GM13976 (cell line): ENCODE measurements at places on chromosomes 6 and 20.

- no peak for DNase-seq
Observed at GRCh38 chr6:85942844-85943243, 300.2 kb upstream of the SYNCRIP start.

DNA sequence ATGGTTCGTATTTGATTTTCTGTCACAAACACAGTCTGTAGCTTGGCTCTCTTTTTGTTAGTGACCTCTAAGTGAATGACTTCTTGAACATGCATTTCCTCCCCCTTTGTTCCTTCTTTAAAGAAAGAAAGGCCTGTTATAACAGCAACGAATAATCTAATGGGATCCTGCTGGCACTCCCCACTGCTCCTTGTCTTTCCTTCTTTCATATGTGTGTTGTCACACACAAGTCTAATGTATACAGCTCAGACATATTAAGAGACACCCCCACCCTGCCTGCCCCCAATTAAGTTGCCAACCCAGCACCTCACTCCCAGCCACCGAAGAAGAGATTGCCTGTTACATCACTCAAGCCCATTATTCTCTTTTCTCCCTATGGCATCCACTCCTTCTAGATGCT lies 4.9 kb upstream of the SAMD5 start:
- no peak for DNase-seq

GRCh38 chr20:57090590-57091560 lies 175.6 kb downstream of the BMP7 start:
- DNase-seq = no peak

DNA sequence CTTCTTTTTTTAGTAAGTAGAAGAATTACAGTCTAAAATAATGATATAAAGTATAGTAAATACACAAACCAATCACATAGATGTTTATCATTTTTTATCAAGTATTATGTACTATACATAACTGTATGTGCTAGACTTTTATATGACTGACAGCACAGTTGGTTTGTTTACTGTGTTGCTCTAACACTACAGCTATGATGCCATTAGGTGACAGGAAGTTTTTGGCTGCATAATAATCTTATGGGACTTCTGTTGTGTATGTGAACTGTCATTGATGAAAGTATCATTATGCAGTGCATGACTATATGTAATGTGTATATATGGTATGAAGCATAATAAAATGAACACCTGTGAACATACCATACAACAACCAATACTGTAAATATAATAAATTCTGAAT lies 104.0 kb downstream of the ZFAND3 start:
- DNase-seq = no peak

DNA sequence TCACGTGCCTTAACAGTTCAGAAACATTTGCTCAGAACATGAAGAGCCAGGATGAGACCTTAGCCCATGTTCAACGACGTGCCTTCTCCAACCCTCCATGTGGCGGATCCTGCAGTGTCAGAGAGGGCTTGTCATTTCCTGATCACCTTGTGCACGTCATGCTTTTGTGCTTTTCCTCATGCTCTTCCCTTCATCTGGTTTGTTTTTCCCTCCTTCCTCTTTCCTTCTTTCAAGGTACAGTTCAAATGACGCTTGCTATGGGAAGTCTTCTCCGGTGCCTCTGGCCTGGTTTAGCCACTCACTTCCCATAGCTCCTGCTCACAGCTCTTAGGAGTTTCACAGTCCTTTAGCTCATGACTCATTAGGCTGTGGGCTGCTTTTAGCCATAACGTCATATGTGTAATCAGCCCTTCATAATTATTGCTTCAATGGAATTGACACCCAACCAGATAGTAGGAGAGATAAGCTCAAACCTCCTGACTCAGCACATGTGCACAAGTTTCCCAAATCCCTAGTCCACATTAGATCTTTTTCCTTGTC lies 102.7 kb upstream of the CNKSR3 start:
- no peak for DNase-seq

GRCh38 chr20:48098099-48098498 lies 312.8 kb upstream of the SULF2 start:
- no peak for DNase-seq

DNA sequence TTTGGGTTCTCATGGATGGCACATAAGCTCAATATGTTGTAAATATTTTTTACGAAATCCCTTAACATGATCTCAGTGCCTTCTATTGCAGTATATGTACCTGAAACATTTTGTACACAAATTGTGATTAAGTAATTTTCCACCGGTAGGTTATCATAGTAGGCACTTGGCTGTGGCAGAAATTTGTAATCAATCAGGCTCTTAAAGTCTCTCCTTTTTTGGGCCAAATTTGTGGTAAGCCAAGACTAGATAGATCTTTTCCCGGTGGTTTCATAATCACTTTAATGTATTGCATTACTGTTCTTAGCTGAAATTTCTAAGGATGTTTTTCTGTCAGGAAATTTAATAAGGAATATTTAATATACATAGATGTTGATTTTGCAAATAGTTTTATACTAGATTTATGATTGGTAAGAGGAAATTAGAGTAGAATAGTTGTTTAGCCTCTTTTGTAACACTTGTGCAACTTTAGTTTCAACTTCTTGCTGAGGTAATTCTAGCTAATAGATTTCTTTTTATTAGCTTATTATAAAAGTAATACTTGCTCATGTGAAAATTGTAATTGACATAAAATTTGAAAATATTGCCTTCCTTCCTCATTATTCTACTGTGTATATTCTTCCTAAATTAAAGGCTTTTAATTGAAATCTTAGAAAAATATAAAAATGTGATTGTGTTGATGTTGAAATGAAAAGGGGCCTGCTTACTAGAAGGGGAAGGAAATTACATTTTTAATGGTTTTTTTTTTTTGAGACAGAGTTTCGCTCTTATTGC lies 3.2 kb downstream of the PCMT1 start:
- DNase-seq = no peak

DNA sequence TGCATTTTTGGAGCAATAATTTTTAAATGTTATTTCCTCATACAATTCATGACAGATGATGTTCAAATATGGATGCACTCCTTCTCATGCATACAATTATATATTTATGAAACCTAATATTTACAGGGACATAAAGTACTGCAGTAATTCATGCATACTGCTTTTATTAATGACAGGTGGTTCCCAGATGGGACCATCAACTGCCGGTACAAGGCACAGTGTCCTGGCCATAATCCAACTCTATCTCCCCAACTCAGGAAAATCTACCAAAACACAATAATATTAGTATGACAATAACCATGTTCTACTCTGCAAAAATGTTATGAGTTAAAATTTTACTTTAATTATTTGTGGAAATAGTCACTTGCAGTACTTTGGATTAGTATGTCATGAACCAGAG lies 77.8 kb downstream of the VIP start:
- no peak for DNase-seq

DNA sequence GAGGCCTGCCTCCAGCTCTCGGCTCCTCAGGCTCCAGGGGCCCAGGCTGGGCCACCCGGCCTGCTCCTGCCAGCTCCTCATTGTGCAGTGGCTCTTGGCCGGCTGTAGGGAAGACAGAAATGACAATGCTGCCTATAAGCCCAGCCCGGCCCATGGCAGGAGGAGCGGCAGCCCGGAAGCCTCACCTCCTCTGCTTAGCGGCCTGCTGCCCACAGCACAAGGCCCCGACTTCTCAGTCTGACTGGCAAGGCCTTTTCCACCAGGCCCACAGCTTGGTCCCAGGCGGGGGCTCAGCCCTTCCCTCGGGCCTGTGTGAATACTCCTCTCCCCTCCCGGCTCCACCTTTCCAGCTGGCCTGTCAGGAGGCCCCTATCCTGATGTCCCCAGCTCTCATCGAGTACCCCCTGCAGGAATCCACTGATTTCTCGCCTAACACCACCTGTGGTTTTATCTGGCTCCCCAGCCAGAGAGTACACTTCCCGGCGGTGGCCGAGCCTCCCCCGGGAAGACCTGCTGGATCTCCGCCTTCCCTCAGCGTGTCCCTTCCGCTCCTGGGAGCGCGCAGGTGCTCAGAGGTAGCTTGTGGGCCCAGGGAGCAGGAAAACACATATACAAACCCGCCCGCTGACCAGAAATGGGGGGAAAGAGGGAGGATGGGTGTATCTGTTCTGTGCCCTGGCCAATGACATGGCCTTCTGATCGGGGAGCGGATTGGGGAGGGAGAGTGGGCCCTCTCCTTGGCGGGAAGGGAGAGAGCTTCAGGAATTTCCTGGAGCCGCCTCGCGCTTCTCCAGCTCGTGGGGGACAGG lies 963 bp downstream of the DDRGK1 start:
- peak; percentile 70 for DNase-seq

- DNase-seq = no peak
Observed at GRCh38 chr20:32003325-32003724, 6.9 kb upstream of the CCM2L start.

DNA sequence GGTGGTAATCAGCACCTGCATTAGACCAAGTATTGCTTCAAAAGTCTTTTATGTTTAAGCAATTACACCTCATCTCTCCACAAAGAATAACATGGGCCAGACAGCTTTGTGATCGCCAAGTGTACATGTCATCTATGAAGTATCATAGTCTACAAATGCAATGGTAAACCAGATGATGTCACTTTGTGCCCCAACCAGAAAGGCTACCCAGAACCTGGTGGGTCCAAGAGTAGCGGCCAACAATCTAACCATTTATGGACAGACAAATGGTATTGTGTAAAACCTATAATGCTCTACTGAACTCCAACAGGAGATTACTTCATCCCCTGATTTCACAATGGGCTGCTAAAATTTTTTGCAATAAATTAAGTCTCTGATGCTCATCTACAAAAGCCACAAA lies 295.9 kb downstream of the GMDS start:
- no peak for DNase-seq

DNA sequence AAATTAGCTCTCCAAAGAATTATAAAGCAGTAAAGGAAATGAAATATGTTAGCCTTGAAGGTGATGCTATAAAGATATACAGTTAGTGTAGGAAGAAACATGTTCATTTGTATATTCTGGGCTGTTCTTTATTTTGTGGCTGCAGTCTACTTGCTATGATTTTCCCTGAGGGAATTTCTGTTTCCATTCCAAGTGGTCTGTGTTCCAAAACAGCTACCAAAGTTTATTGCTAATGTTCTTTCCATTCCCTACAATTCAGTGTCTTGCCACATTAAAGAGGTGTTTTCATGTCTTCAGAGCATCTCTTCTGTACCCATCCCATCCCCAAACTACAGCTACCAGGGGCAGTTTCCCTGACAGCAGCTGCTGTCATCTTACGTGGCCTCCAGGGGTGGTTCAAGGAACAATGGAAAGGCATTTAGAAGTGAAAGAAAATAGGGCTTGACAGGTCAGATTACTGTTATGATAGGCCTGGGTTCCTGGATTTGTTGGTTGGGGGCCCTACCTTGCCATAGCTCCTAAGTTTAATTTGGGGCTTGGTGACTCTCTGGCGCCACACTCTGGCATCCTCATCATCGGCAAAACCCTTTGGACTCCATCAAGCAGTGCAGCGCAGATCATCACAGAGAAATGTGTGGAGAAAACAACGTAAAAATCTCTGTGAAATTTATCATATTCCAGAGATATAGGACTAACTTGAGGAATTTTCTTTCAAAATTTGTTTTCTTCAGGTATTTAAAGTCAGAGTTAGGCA lies 33.8 kb upstream of the AIG1 start:
- DNase-seq = no peak

DNA sequence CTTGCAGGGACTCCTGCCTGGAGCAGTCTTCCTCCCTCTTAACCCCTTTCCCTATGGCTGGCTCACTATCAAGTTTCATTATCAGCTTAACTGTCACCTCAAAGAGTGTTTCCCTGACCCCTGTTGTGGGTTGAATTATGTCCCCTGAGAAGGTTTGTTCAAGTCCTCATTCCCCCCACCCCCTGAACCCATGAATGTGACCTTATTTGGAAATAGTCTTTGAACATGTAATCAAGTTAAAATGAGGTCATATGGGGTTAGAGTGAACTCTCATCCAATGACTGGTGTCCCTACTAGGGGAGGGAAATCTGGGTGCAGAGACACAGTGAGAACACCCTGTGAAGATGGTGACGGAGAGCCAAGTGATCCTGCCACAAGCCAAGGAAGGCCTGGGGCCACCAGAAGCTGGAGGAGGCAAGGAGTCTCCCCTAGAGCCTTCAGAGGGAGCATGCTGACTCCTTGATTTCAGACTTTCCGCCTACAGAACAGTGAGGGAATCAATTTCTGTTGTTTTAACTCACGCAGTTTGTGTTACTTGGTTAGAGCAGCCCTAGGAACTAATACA lies 165.2 kb upstream of the TOP1 start:
- no peak for DNase-seq

- DNase-seq = no peak
Observed at GRCh38 chr20:54161008-54161820, 12.6 kb downstream of the CYP24A1 start.

DNA sequence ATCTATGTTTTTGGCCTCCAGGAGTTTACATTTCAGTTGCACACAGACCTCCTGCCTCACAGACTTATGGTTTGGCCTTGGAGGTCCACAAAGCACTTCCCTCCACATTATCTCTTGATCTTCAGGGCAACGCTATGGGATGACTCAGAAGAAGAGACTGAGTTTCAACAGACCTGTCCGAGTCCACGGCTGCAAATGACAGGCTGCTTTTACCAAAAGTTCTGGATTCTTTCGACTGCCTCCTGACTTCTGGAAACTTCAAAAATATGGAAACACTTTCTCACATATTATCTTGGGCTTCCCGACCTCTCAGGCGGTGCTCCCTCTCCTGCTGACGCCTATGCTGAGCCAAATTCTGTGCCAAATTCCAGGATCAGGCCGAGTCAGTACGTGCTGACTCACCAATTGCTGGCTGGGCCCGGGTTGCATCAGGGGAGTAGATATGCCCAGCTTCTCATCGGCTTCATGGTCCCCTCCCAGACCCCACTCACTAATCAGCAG lies 190.2 kb downstream of the BMP7 start:
- no peak for DNase-seq

- DNase-seq = no peak
Observed at GRCh38 chr20:23178806-23179205, 92.7 kb upstream of the CD93 start.

DNA sequence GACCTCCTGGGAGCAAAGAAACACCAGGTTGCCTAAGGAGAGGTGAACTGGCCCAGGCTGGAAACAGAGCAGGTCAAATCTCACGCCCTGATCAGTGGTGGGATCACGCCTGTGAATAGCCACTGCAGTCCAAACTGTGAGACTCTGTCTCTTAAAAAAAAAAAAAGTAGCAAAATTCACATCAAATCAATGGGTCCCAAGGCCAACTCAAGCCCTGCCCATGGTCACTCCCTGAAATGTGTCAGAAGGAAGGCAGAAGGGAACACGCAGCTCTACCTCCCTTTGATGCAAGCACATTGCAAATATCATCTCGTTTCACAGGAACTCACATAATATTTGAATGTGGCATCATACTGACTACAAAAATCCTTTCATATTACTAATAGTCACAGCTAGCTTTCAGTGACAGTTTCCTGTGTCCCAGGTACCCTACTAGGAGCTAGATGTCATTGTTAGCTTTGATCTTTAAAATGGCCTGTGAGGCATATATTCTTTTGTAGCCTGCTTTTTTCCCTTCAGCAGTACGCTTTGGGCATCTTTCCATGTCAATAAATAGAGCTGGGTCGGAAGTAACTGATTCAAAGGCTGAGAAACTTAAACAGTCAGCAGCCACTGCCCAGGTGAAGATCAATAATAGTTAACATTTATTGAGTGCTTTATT lies 14.4 kb upstream of the TTPAL start:
- no peak for DNase-seq
